B cell (primary cell): ENCODE measurements at places on chromosomes 4 and X.

GRCh38 chr4:24322995-24323394 is 261.4 kb downstream of the DHX15 start:
- DNase-seq: no peak

- no peak for DNase-seq
These were observed 782.8 kb upstream of the MAGEB2 start for GRCh38 chrX:29432534-29432933.

DNA sequence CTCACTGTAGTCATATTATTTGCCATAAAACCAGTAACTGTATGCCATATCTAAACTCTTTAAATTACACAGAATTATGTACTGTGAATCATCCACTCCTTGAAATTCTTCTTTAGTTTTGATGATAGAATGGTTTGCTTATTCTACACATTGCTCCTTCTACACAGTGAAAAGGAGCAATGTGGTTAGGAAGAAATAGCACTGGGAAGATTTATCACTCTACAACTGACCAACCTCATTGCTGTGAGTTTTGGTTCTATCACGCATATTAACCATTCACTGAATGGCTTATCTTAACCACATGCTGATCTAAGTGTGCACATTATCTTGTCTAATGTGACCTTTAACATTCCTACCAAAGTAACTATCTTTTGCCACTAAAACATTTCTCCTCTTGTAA is 415.7 kb upstream of the NDST4 start:
- DNase-seq: no peak

DNA sequence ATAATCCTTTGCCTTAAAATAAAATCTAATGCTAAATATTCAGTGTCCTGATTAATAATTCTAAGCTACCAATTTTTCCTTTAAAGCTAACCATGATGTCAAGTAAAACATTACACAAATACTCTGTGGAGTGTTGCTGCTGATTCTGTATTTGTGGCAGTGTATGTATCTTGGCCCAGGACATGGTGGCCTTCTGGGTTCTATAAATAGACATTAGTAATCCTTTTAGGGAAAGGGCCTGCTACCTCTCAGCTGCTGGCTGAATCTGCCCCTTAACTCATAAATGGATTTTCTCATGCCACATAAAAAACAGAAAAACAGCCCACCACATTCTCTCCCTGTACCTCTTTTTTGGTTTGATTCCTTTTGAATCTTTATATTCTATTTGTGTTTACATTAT is 1.2 kb upstream of the XK start:
- no peak for DNase-seq

- no peak for DNase-seq
These were observed 202.3 kb downstream of the BCOR start for GRCh38 chrX:39895218-39896110.

DNA sequence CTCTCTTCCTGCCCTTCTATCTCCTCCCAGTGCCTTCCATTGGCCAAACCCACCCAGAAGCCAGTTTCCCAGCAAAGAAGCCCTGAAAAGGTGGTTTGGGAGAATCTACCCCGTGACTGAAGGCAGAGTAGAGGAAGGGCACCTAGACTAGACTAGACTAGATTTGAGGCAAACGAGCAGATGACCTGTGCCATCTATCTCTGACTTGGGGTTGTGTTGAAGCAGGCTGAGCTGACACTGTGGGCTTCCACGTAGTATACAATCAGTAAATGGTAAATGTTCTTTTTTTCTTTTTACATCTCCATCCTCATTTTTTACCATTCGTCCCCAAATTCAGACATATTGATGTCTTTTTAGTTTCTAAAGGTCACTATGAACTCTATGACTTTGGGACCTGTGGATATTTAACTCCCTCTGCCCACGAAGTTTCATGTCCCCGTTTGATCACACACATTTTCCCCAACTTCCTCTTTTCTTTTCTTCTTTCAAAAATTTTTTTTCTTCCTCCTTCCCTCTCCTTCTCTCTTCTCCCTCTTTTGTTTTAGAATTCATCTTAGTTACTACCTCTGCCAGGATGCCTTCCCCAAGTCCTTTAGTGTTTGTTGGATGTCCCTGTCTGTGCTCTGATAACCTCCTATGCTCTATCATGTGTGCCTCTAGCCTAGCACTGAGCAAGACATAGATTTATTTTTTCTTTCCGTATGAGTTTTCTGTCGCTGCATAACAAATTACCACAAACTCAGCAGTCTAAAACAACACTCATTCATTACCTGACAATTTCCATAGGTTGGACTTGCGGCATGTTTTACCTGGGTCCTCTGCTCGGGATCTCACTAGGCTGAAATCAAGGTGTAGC is 6.2 kb upstream of the AFF1 start:
- DNase-seq: no peak

DNA sequence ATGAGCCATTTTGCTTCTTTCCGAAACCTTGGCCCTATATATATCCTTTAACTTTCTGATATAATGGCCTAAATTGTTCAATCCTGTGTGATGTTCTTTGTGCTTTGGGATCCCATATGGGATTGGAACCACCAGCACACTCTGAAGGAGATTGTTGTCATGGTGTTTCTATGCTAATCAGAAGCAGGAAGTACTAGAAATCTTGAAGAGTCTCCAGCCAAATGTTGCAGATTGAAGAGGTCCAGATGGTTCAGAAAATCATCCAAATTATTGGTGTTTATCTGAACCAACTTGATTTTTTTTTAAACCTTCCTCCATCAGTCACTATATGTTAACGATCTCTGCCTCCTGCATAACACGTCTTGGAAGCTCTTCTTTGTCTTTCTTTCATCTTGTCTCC is 72.8 kb downstream of the KIT start:
- no peak for DNase-seq

GRCh38 chr4:170234800-170235199 is 145.0 kb upstream of the AADAT start:
- peak; percentile 1 for DNase-seq

- DNase-seq: no peak
These were observed 127.4 kb downstream of the SH3RF1 start for GRCh38 chr4:169143335-169143734.

- no peak for DNase-seq
These were observed 10.2 kb downstream of the ARAF start for GRCh38 chrX:47571215-47571614.
